ENCODE measurements at places on chromosomes 1 and 21.

DNA sequence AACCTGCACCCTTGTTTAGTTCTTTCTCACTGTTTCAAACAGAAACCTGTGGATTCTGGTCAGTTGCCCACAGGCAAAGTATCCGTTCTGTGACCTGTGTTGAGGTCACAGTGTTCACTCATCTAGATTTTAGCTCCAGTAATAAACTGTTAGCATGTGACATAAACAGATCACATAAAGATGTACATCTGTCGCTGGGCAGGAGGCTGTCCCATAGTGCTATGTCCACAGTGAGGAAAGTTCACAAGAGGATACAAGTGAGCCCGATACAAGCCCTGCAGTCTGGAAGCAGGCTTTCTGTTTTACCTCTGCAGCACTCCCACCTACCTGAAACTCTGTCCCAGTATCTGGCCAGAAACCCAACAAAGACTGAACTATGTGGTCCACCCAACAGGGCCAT lies 28.4 kb downstream of the LMX1A start:
- DNase-seq: no peak

DNA sequence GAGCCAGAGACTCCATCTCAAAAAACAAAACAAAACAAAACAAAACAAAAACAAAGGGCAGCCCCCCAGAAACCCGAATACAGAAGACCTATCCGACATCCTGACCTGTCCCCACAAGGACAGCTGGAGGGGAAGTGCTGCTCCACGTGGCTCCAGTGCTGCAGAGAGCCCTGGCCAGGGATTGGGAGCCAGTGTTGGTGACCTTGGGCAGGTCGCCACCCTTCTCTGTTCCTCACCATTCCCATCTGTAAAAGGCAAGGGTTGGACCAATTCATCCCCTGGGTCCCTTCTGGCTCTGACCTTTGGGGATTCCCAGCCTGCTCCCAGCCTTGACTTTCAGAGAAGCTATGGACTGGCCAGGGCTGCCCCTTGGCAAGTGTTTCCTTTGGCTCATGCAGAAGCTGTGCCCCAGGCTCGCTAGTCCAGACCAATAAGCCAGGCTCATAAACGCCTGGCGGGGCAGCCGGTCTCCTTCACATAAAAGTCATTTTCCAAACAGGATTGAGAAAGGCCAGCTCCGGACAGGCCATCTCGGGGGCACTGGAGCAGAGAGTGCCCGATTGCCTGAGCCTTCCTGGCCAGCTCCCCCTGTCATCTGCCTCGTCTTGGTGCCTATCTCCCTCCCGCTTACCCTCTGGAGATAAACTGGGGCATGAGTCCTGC lies 20.0 kb upstream of the PADI1 start:
- no peak for DNase-seq

GRCh38 chr1:203308923-203309331 lies 3.6 kb downstream of the BTG2 start:
- no peak for DNase-seq

- DNase-seq: peak; percentile 26
Measured at GRCh38 chr21:36419996-36420395, 34.8 kb downstream of the CHAF1B start.

- DNase-seq: no peak
Measured at GRCh38 chr1:14280909-14281308, 317.6 kb upstream of the KAZN start.

- no peak for DNase-seq
Measured at GRCh38 chr1:87922885-87923284, 594.2 kb downstream of the LMO4 start.

GRCh38 chr1:109282497-109282951 lies 421 bp downstream of the PSRC1 start:
- DNase-seq: no peak

GRCh38 chr1:162878000-162878596 lies 17.1 kb upstream of the CCDC190 start:
- DNase-seq: no peak

DNA sequence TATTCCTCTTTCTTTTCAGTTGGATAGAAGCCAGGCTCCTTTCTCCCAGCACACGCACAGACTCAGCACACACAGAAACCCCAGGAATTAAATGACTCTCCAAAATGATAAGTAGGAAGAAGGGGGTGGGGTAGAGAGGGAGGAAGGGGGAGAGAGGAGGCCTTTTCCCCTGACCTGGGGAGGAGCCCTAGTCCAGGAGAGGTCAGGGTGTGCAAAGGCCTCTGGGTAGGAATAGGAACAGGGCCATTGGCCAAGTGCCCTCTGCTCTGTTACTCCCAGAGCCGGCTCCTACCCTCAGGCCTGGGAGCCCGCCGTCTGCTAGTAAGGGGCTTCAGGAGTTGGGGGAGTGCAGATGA lies 35.6 kb upstream of the PUM1 start:
- no peak for DNase-seq

DNA sequence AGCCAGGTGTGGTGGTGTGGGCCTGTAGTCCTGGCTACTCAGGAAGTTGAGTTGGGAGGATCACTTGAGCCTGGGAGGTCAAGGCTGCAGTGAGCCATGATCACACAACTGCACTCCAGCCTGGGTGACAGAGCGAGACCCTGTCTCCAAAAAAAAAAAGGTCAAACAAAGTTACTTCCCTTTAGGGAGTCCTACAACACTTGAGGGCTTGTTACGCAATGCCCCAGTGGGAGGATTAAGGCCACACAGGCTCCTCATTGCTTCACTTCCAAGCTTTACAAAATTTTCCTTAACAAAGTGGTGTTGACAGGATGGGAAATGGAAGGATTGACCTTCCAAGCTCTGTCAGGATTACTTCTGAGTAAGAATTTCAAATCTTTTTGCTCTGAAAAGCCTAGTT lies 6.2 kb upstream of the EXTL1 start:
- DNase-seq: no peak

- DNase-seq: no peak
Measured at GRCh38 chr1:243413431-243414151, 157.8 kb downstream of the SDCCAG8 start.

DNA sequence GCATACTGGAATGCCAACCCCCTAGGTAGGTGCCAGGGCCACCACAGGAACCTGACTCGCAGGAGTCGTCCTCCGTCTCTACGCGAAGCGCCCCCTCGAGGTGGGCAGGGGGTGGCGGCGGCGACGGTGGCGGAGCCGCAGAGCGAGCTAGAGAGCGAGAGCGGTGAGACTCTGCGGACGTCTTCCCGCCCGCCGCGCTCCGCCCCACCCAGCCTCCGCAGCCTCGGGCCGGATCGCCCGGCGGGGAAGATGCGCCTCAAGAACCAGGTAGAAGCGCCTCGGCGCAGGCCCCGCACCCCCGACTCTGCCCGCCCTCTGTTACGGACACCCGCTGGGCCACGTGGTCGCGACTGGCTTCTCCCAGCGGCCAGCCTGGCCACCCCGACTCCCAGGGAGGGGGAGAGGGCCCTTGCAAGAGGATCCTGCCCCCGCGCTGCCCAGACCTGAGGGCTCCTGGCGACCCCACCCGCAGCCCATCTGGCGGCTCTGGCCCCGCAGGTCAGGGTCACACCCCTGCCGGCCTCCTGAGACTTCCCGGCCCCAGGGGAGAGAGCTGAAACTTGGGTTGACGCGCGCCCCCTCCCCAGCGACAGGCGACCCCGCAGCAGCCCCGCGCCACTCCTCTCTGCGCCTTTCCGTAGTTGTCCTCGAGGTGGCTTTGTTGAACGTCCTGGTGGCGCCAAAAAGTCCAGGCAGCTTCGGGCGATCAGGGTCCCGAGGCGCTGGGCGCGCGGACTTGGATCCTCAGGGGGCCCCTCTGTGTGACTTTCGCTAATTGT lies 24.4 kb upstream of the AGBL4 start:
- no peak for DNase-seq

GRCh38 chr1:163170975-163171676 lies 31.6 kb downstream of the RGS5 start:
- DNase-seq: no peak

DNA sequence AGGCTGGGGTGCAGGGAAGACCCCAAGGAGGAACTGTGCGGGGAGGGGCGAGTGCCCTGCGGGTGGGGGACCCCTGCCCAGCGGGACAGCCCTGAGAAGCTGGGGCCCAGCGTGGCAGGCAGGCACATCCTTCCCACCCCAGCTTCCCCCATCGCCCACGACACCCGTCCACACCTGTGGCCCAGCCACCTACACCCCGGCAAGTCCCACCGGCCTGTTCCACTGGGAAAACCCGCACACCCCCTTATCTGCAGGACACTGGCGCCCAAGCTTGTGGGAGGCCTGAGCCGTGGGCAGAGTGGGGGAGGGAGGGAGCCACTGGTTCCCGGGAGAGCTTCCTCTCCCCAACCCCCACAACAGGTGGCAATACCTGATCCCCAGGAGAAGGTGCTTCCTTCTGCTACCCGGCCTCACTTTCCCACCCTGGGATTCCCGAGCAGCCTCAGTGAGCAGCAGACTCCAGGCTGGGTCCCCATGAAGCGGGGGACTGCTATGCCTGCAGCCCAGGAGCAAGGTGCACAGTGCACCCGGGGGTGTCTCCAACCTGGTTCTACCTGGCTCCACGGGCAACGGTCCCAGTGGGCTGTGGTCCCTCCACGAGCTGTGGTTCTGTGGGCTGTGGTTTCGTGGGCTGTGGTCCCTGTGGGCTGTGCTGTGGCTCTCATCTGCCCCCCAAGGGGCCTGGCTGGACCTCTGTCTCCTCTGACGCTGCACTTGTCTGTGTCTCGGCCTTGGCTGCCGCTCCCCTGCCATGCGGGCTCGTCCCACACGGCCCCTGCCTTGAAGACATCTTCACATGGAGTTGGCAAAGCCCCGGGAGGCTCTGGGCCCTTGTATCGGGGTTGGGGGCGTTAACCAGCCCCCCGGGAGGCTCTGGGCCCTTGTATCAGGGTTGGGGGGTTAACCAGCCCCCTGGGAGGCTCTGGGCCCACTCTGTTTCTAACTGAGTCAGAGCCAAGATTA lies 37.8 kb upstream of the POFUT2 start:
- DNase-seq: no peak

DNA sequence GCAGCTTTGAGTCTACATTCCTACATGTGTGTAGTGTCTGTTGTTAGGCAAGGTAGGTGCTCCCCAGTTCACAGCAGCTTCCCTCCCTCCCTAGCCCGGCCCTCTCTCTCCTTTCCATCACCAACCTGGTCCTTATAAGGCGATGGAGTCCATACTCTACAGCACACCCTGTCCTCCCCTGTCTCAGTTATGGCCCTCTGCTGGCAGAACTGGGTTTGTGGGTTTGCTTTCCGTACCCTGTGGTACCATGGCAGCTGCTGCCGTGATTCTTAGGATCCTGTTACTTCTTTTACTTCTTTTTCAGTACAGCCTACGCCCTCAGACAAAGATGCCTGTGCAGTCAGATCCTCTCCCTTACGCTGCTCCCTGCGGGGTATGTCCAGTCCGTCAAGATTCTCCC lies 31.7 kb downstream of the AK5 start:
- DNase-seq: no peak

DNA sequence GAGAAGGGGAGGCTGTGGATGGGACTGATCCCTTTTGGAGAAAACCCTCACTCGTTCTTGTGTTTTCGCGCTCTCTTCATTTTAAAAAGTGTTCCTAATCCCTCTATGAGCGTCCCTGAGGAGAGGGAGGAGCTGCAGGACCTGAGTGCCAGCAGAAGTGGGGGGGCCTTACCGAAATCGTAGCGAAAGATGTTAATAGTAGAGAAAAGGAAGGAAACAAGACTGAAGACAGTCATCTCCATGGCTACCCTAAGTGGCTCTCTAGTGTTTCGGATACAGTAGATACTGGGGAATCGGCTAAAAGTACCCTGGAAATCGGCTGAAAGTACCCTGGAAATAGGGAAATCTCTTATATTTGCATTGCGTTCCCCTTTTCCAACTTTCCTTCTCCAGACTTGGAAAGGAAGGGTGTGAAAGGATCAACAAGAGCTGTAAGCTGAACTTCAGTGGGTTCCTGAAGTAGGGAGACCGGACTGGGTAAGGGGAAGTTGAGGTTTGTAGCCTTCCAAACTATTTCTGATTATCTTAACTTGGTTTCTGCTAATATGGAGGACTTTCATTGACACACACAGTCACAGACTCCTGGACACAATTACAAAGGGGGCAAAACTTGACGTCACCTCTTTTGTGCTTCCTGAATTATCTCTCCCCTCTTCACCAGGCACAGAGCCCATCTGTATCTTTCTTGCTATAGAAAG lies 486 bp upstream of the DSTYK start:
- no peak for DNase-seq

DNA sequence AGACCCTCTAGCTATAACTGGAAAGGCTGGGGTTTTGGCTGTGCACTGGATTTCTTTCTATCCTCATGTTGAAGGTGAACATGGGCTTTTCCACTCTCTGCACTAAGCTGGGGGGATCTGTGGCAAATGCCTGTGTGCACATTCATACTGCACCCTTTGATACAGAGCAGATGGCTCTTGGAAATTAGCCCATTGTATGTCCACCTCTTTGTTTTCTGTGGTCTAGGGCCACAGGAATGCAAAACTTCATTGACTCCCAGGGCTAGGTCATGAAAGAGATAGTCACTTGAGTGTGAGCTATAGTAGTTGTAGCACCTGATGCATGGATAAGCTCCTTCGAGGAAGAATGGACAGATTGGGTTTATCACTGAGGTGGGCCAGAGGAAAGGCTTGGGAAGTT lies 5.7 kb upstream of the OR14A16 start:
- DNase-seq: no peak

All from activated T-cell treated with anti-CD3 and anti-CD28 coated beads for 1 hour (primary cell).